ENCODE measurements at places on chromosomes 4 and X.

- no peak for DNase-seq
Observed at GRCh38 chr4:123522081-123522480, 125.5 kb downstream of the SPRY1 start.

GRCh38 chr4:158094413-158095134 is 78.3 kb downstream of the GASK1B start:
- DNase-seq: peak; percentile 76

DNA sequence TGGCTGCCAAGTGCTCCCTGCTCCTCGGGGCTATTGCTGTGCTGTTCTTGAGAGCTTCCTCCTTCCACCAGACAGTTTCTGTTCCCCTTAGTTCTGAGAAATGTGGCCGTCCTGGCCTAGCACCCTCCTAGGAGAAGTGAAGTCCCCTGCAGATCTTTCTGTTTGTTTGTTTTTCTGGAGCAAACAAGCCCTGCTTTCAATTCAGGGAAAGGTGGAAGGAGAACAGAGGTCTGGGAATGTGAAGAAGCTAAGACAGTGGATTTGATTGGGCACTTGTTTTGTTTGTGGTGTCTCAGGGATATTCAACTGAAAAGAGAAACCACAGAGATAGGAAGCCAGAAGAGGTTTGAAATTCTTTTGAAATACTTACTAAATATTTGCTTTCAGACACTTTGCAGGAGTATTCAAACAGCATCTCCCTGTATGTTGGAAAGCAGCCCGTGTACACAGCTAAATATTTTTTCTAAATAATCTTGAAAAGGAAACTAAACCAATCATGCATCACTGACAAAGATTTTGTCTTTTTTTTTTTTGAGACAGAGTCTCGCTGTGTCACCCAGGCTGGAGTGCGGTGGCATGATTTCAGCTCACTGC is 36.5 kb upstream of the PPM1K start:
- DNase-seq: no peak

DNA sequence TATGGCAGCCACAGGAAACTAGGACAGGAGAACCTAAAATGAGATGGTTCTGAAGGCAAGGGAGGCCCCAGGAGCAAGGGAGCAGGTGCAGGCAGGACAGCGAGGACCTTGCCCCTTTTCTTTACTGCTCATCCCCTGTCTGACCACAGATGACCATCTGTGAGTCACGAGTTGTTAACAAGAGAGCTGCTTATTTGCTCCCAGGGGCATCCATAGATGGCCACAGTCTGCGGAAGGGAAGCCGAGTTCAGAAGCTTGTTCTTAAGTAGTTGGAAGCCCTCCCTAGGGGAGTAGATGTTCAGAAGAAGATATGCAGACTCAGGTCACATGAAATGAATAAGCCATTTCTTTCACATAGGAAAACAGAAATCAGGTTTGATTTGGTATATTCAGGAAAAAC is 69.4 kb downstream of the EVC2 start:
- peak; percentile 74 for DNase-seq

GRCh38 chr4:127988638-127989037 is 23.4 kb downstream of the ABHD18 start:
- DNase-seq: no peak

DNA sequence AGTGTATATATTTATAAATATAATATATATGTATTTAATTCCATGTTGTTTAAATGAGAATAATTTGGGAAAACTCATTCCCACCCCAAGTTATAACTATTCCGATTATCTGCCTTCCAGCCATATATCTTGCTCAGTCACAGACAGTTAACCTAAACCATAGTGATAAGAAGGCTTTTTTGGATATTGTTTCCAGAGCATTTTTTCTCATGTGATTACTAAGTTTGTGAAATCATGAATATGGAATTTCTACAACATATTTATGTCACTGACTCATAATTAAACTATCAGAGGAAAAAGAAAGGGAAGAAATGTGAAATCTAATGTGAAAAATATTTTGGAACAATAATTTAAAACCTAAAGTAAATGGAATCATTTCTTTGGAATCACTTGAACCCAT is 1163.5 kb upstream of the PABPC4L start:
- no peak for DNase-seq

DNA sequence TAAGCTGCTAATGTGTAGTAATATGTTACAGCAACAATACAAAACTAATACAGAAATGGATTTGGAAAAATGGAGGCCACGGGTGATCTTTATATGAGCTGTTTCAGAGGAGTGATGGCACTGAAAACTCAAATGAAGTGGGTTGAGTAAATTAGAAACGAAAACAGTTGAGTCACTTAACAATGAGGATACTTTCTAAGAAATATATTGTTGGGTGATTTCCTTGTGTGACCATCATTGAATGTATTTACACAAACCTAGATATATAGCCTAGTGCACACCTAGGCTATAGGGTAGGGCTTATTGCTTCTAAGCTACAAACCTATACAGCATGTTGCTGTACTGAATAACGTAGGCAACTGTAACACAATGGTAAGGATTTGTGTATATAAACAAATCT is 30.5 kb upstream of the DHX15 start:
- no peak for DNase-seq

- peak; percentile 77 for DNase-seq
Observed at GRCh38 chrX:40174854-40175510, 77.2 kb upstream of the BCOR start.

DNA sequence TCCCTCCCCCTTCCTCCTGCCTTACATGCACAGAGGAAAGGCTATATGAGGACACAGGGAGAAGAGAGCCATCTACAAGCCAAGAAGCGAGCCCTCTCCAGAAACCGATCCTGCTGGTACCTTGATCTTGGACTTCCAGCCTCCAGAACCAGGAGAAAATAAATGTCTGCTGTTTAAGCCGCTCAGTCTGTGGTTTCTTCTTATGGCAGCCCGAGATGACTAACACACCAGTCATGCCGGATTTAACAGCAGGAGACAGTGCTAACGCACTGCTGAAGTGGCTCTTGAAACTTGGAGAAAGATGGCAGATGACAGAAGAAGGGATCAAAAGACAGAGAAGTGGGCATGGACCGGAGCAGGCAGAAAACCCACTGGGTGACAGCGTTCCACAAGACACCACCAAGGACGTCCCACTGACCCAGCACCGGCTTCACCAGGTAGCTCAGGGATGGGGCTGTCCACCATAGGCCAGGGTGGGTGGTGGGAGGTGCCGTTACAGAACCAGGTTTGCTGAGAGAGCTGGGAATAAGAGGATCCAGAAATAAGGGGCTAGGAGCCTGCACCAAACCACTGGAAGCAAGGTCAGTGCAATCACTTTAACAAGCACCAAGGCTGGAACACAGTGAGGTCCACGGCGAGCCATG is 6.2 kb upstream of the MAN2B2 start:
- DNase-seq: peak; percentile 78

DNA sequence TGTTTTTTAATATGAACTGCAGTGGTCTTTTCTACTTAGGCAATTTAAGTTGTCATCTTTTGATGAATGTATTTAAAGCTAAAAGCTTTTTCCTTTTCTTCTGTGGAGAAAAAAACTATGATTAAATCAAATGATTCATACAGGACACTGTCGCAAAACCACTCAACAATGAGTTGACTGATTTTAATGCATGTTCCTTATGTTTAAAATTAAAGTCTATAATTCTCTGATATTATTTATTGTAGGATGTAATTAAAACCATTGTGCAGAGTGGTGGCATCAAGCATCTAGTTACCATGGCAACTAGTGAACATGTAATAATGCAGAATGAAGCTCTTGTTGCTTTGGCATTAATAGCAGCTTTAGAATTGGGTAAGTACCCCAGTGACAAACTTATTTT is 172.5 kb downstream of the RAP1GDS1 start:
- no peak for DNase-seq

- no peak for DNase-seq
Observed at GRCh38 chr4:91887926-91888325, 415.8 kb upstream of the GRID2 start.

DNA sequence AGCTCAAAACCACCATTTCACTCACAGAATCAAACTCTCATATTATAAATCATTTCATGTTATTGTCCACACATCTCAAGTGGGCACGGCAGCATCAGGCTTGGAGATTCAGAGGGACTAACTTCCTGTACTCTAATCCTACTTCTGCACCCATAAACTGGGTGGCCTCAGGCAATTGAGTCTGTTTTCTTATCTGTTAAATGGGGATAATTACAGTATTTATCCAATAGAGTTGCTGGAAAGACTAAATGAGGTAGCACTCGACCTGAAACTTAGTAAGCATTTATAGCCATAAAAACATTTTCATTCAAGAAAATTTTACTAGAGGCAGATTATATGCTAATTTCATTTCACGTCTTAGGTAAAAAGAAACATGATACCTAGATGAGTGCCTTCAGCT is 13.0 kb downstream of the TBC1D1 start:
- DNase-seq: no peak

GRCh38 chr4:66052426-66052825 is 382.1 kb upstream of the EPHA5 start:
- DNase-seq: no peak

- DNase-seq: no peak
Observed at GRCh38 chrX:80139564-80139963, 125.0 kb downstream of the TBX22 start.

DNA sequence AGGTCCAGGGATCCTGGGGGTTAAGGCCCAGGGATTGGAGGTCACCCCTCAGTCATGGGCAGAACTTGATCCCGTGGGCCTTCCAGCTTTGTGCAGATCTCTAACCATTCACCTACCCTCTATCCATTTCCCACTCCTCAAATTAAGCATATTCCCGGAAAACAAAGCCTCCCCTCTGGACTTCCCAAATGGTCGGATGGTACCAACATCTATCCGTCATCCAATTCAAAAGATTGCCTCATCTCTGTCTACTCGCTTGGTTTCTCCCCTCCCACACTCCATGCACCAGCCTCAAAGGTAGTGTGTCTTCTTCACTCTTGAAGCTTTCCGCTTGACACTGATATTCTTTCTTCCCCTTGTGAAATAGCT is 473 bp upstream of the BCLAF3 start:
- DNase-seq: peak; percentile 0

- no peak for DNase-seq
Observed at GRCh38 chrX:119132961-119133360, 5.3 kb upstream of the KIAA1210 start.

GRCh38 chrX:151153086-151153485 is 23.3 kb upstream of the GPR50 start:
- DNase-seq: peak; percentile 73

DNA sequence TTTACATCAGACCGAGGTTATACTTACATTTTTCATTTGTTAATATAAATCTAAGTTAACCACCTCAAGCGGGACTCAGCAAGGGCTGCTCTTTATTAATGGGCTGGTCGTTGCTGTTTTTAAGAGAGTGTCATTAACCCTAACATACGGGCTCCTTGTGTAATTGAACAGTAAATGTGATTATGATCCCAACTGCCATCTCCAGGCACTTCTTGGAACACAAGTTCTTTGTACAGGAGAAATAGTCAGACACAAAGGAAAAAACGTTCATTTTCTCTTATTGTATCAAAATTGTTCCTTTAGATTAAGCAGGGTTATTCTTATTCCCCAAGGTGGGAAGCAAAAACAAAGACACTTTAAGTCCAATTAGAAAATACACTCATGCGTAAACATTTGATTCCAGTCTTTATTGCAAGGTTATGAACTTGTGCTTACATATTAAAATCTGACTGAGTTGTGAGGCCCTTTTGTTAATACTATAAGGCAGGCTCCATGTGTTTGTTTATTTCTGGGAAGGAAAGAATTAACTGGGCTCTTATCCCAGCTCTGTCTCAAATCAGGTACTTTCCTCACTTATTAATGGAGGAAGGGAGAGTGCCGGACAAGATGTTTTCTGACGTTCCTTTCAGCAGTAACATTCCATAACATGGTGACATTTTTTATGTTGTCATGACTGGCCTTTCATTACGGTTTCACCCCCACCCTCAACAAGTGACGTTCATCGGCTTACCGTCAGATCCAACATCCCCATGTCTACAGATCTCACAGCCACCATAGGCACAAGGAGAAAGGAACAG is 95.9 kb downstream of the RASL11B start:
- DNase-seq: peak; percentile 40

GRCh38 chrX:2478546-2479419 is 22.0 kb downstream of the DHRSX start:
- DNase-seq: no peak

DNA sequence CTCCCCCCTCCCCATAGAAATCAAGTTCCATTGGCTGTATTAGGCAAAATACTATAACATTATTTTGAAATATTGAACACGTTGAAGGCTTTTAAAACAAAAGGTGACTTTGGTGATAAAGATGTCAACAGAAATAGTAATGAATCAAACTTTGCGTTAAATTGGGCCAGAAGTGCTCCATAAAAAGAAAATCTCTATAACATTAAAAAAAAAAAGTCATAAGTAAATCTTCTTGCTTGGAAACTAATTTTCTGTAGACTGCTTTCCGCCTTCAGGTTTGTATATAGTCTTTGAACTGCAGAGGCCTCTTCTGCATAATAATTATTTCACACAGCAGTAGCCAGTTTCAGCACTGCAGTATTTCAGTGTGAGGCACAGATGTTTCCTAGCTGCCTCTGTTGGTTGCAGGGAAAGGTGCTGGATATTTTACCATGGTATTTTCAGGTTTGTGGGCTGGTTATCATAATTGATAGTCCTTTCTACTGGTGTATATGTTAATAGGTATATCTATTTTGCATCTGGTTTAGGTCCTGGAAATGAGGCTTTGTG is 158.9 kb downstream of the KDM6A start:
- DNase-seq: no peak

- no peak for DNase-seq
Observed at GRCh38 chr4:44983083-44983482, 256.7 kb upstream of the GNPDA2 start.

DNA sequence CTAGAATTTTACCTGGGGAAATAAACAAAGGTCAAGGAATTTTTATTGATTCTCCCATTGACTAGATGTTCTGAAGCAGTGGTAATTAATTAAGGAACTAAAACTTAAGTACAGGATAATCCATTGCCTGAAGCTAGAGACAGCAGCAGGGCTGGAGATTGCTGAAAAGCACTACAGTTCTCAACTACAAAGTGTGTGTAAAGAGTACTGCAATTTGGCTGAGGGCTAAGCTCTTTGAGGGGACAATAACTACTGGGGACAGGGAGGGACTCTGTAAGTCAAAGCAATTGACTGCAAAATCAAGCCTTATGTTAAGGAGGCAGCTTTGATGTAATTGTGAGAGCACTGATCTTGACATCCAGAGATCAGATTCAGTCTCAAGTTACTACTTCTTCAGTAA is 260.4 kb downstream of the GALNTL6 start:
- no peak for DNase-seq

DNA sequence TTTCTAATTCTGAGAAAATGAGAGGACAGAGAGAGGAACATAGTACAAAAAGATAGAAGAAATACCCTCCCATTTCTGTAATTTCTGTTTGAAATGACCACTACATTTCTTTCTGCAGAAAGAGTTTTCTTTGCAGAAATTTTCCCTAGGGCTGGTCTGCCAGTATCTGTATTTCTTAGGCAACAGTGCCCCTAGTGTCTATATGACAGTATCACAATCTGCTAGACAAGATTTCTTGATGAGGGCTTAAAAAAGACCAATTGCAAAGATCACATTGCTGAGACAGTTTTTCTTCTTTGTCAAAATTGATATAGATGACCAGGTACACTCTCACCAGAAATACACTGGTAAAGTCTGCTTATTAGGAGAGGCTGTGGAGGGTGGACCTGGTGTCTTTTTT is 81.0 kb upstream of the ZDHHC15 start:
- DNase-seq: no peak

Measured in foreskin fibroblast (primary cell).